ENCODE measurements at places on chromosomes 1 and 21. TPM values are rescaled to one million over a fixed set of nuclear protein-coding genes. Genes with fewer than 3 reads are reported as not detected.

CLCNKB gene
- total RNA-seq = not detected

- no peak for DNase-seq
These were observed 1175.1 kb upstream of the B3GALT2 start for GRCh38 chr1:194361374-194362131.

DNA sequence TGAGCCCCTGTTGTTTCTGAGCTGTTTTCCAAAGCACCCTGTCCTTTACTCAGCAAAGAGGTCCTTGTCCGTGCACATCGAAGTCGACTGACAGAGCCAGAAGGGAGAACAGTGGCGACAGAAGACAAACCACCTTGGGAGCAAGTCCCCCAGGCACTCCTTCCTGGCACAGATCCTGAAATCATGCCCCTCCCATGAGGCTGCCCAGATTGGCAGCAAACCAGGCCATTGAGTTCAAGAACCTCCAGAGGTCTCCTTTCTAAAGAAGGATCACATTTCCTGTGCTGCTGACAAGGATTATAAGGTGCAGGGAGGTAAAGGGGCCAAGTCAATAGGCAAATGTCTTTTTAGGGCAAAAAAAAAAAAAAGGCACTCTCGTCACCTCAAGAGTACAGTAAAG is 84.7 kb upstream of the HIVEP3 start:
- DNase-seq = no peak

DNA sequence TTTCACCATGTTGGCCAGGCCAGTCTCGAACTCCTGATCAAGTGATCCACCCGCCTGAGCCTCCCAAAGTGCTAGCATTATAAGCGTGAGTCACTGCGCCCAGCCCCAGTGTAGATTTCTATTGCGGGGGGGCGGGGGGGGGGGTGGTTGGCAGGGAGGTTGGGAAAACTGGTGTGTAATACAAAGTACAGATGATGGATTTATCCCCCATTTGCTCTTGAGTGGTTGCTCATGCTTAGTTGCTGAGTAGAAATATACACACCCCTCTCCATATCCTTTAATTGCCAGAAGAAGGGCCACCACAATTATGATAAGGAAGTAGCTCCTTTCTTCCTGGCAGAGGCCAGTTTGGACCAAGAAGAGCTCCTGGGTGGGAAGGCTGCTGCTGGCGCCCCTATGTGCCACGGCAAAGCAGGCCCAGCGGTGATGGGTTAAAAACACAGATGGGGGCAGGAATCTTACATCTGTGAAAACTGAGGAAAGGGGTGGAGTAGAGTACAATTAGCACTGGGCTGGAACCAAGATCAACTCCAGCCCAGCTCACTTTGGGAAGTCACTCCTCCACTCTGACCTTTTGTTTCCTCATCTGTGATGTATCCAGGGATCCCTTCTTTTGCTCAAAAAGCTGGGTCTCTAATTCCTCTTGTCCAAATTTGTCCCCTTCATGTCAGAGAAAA is 55.2 kb downstream of the MRPL37 start:
- DNase-seq = peak; percentile 9

DNA sequence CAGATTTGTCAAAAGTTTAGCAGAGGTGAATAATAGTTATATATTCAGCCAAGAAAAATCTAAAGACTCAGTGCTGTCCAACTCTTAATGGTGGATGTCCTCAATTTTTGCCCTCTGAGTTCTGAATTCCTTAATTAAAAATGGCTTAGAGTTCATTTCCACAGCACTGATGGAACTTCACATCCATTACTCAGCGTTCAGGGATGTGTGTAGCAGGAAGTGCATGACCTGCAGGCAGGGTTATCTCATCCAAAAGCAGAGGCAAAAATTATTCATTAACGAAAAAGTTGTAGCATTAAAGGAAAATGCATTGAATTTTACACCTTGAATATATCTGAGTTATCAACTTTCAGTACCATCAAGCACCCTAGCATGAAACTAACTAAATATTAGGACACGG is 96.7 kb downstream of the ZP4 start:
- DNase-seq = no peak
